Chondrocyte (in vitro differentiated cells): ENCODE measurements at places on chromosomes 5 and 9. TPM values are rescaled to one million over a fixed set of nuclear protein-coding genes. Genes with fewer than 3 reads are reported as not detected.

DNA sequence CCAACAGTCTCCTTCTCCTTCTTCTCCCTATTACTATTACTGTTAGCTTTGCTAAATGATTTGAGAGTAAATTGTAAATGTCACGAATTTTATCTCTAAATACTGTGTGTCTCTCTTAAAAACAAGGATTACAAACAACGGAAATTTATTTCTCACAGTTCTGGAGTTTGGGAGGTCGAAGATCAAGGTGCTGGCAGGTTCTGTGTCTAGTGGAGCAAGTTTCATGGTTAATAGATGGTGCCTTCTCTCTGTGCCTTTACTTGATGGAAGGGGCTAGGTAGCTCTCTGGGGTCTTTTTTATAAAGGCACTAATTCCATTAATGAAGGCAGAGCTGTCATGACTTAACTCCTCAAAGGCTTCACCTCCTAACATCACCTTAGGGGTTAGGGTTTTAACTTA is 237.9 kb downstream of the MAN2A1 start:
- H3K36me3 ChIP-seq = no peaks in the 10 kb centered on the region
- H3K27me3 ChIP-seq = no peaks in the 10 kb centered on the region
- H3K27ac ChIP-seq = no peak overlapping the region

DNA sequence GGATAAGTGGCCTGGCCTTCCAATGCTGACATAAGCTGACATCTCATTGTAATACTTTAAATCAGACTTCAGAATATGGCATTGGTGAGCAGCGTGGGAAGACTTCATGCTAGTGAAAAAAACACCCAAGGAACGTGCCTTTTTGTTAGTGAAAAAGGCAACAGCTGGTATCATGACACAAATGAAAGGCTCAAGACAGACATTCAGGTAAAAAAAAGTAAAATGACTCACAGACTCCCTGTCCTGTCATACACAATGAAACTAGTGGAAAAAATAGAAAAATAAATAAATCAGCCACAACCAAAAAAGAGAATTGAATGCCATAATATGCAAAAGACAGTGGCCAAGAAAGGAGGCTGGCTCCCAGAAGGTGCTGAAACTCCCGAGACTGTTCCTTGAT is 24.4 kb upstream of the PPP1R2B start:
- no peaks in the 10 kb centered on the region for H3K4me1 ChIP-seq
- H3K27me3 ChIP-seq = peaks cover 31% of the 10 kb centered on the region
- DNase-seq = no peak
- no peaks in the 10 kb centered on the region for H3K36me3 ChIP-seq
- no peak overlapping the region for H3K27ac ChIP-seq

DNA sequence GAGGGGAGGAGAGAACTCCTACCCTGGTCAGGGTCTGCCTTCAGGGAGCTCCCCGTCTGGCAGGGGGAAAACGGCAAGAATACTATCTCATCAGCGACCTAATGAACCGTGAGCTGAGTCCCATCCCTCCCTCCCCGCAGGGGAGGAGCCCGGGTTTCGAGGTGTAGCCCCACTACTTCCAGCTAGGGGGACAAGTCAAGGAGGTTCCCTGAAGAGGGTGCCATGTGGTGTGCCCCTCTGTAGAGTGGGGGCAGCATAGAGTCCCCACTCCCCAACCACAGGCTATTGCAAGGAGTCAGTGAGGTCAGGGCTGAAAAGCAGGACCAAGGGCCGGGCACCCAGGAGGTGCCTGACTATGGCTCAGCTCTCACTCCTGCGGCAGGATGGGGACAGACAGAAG is 50.9 kb upstream of the RXRA start:
- peaks cover 27% of the 10 kb centered on the region for H3K27me3 ChIP-seq
- H3K4me1 ChIP-seq = no peaks in the 10 kb centered on the region

GRCh38 chr9:127961613-127962155 is 19.1 kb downstream of the EEIG1 start:
- H3K27ac ChIP-seq = peak overlapping the region; percentile 80
- H3K36me3 ChIP-seq = no peaks in the 10 kb centered on the region
- H3K4me3 ChIP-seq = no peak overlapping the region
- peaks cover 74% of the 10 kb centered on the region for H3K4me1 ChIP-seq
- H3K27me3 ChIP-seq = no peaks in the 10 kb centered on the region

- peaks cover 12% of the 10 kb centered on the region for H3K27me3 ChIP-seq
- no peak overlapping the region for H3K4me3 ChIP-seq
- H3K27ac ChIP-seq = no peak overlapping the region
- peak; percentile 73 for DNase-seq
- no peaks in the 10 kb centered on the region for H3K36me3 ChIP-seq
Observed at GRCh38 chr5:675111-675870, 17.9 kb downstream of the TPPP start.

- no peak overlapping the region for H3K27ac ChIP-seq
- peaks cover 39% of the 10 kb centered on the region for H3K4me1 ChIP-seq
- DNase-seq = no peak
- peaks cover 88% of the 10 kb centered on the region for H3K27me3 ChIP-seq
Observed at GRCh38 chr5:88693071-88693932, 189.7 kb downstream of the MEF2C start.

PAEP gene
- not detected in 3 replicates for total RNA-seq

DNA sequence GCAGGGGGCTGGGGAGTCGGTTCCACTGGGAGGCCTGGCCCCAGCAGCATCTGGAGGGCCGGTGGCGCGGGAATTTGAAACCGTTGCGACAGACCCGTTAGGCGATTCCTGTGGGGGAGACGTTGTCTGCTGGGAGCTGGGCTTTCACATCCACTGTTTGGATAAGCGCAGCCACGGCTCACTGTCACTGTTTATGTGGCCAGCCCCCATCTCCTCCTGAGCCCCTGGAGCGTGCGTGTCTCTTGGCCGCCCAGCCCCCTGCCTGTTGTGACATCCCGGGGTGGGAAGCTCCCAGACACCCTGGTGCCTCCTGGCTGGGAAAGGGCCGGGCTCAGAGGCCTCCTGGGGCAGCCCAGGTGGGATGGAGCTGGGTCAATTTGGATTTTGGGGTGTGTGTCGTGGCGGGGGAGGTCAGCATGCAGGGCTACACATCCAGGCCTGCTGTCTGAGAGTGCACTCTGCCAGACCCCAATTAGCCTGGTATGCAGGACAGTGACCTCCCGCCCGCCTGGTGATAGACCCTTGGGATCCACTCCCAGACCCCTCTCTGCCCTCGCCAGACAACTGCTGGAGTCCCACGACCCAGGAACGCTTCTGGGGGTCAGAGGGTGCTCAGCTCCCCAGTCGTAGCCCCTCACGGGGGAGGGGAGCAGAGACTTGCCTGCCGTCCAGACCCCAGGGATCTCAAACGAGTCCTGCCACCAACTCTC is 62.0 kb upstream of the RNU6ATAC start:
- H3K27ac ChIP-seq = no peak overlapping the region
- H3K36me3 ChIP-seq = no peaks in the 10 kb centered on the region
- H3K4me1 ChIP-seq = peaks cover 12% of the 10 kb centered on the region
- H3K27me3 ChIP-seq = peaks cover 8% of the 10 kb centered on the region
- peak; percentile 86 for DNase-seq

DNA sequence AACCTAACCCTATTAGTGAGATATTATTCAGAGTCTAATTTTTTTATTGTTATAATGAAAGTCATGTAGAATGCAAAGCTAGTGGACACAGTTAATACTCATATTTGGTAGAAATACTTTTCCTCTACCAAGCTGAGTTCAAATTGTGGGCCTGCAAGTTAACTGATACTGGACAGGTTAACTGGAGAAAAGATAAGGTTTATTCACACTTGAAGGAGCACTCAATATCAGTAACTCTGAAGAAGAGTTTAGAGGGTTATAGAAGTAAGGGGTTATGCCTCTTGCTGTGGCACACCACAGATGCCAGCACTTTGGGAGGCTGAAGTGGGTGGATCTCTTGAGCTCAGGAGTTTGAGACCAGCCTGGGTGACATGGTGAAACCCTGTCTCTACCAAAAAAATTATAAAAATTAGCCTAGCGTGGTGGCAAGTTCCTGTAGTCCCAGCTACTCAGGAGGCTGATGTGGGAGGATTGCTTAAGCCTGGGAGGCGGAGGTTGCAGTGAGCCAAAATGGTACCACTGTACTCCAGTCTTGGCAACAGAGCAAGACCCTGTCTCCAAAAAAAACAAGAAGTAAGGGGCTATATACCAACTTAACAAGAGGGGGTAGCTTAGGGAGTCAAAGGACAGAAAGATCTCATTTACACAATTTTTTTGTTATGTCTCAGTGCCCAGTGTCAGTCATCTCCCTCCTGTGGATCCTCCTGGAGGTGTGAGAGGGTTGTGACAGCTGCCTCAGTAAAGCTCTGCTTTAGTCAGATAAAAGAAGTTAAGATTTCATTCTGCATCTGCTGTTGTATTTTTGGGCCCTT is 121.2 kb upstream of the GRHPR start:
- no peak for DNase-seq
- H3K4me1 ChIP-seq = peaks cover 24% of the 10 kb centered on the region
- H3K27me3 ChIP-seq = no peaks in the 10 kb centered on the region
- H3K36me3 ChIP-seq = peaks cover 3% of the 10 kb centered on the region
- peak overlapping the region; percentile 88 for H3K27ac ChIP-seq
- no peak overlapping the region for H3K4me3 ChIP-seq

- H3K27ac ChIP-seq = no peak overlapping the region
- peaks cover 1% of the 10 kb centered on the region for H3K36me3 ChIP-seq
- no peak for DNase-seq
- H3K4me3 ChIP-seq = no peak overlapping the region
- no peaks in the 10 kb centered on the region for H3K27me3 ChIP-seq
- H3K4me1 ChIP-seq = peaks cover 33% of the 10 kb centered on the region
Observed at GRCh38 chr9:95494416-95495371, 22.1 kb downstream of the PTCH1 start.

GRCh38 chr5:132008163-132008473 is 3.3 kb downstream of the ACSL6 start:
- H3K4me1 ChIP-seq = peaks cover 8% of the 10 kb centered on the region
- no peak overlapping the region for H3K27ac ChIP-seq
- no peaks in the 10 kb centered on the region for H3K36me3 ChIP-seq
- no peak overlapping the region for H3K4me3 ChIP-seq
- H3K27me3 ChIP-seq = peaks cover 33% of the 10 kb centered on the region

GRCh38 chr9:8694983-8695588 is 895.5 kb upstream of the DMAC1 start:
- H3K4me1 ChIP-seq = no peaks in the 10 kb centered on the region
- no peak overlapping the region for H3K4me3 ChIP-seq
- DNase-seq = no peak
- H3K27ac ChIP-seq = no peak overlapping the region
- no peaks in the 10 kb centered on the region for H3K36me3 ChIP-seq
- no peaks in the 10 kb centered on the region for H3K27me3 ChIP-seq

DCP2 gene
- total RNA-seq = 37.3 to 47.1 TPM (median 40.1 TPM) in 3 replicates

CDK5RAP2 gene
- 36.3 to 70.4 TPM (median 40.4 TPM) in 3 replicates for total RNA-seq

RNF180 gene
- total RNA-seq = 5.8 to 6.4 TPM (median 6.1 TPM) in 3 replicates

SELENOP gene
- total RNA-seq = 0.20 to 18.9 TPM (median 0.33 TPM) in 3 replicates

EGFLAM gene
- total RNA-seq = 0.12 to 0.38 TPM in 2 of 3 replicates, not detected in the other

- no peaks in the 10 kb centered on the region for H3K36me3 ChIP-seq
- peaks cover 3% of the 10 kb centered on the region for H3K27me3 ChIP-seq
- no peak for DNase-seq
- H3K4me3 ChIP-seq = no peak within 1 kb of the TSS
- peaks cover 13% of the 10 kb centered on the region for H3K4me1 ChIP-seq
Observed at GRCh38 chr5:150412319-150413175, at the start of gene CD74. Gene CD74 (minus strand): TSS chr5:150412910. CDS start chr5:150412749, 161 bp downstream.

DNA sequence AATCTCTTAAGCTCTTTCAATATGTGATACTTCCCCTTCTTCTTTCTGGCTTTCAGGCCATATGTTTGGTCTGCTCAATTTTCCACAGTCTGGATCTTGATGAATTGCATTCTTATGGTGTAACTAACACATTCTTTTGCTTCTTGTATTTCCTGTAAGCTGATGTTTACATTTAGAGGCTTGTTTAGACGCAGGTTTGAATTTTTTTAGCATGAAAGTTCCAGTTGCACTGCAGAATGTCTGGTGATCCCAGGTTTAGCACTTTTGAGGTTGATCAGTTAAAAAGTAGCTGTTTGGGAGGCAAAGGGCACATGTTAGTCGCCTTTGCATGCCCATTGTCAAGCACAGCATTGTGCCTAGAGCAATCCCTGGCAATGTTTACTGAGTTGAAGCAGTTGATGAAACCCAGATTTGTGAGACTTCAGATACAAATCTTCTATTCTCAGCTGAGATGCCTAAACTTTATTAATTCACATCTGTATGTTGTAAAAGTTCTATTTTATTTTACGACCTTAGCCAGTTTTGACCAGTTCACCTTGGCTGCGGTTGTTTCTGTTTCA is 59.6 kb upstream of the SPATA31C2 start:
- peaks cover 39% of the 10 kb centered on the region for H3K4me1 ChIP-seq
- H3K36me3 ChIP-seq = no peaks in the 10 kb centered on the region
- peak overlapping the region; percentile 79 for H3K27ac ChIP-seq
- H3K4me3 ChIP-seq = no peak overlapping the region
- no peaks in the 10 kb centered on the region for H3K27me3 ChIP-seq
- no peak for DNase-seq
